KBM-7 (cell line): ENCODE measurements at places on chromosomes 6 and 20.

DNA sequence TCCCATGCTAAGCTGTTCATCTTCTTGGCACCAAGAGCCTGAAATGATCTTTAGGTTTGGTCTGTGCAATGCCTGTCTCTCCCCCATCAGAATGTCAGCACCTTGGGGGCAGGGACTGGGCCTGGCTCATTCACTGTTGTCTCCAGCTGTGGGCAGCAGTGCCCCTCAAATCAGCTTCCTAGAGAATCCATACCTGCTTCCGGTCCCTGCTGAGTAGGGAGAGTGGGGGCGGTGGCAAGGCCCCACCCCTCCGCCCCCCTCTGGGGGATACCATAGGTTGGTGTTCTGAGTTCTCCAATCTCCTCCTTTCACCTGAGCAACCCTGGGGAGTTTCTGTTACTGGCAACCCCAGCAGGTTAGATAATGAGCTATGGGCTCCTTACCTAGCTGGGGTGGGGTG is 19.2 kb upstream of the SPDEF start:
- DNase-seq: no peak

DNA sequence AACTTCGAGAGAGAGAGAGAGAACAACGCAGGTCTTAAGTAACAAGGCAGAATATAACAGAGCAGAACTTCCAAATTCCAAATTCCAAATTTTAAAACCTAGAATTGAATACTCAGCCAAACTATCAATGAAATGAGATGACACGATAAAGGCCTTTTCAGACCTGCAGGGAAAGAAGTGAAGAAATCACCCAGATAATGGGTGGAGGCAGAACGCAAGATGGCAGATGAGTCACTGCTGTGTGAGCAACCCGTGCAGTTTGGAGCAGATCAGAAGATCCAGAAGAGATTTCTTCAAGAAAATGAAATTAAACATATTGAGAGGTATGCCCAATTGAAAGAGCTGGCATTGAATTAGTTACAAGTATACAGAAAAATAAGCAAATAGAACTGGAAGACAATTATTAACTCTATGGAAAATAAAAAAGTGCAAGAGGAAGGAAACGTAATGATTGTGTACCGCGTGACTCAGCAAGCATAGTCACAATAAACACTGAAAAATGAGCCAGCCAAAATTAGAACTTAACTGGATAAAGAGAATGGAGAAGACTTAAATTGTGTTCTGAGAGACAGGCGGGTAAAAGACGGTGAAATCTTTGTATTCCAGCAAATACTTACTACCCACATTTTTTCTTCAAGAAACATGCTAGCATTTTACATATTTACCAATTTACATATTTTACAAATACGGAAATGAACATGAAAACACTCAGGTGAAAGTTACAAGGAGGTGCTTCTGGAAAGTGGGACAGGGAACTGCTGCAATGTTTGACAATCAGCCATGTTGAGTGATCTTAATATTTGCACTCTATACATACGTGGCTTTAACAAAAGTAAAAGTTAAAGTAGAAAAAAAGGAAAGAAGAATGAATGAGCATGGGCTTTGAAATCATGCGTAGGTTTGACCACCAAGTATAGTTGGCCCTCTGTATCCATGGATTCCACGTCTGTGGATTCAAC is 87.9 kb upstream of the CDYL start:
- DNase-seq: peak; percentile 48

DNA sequence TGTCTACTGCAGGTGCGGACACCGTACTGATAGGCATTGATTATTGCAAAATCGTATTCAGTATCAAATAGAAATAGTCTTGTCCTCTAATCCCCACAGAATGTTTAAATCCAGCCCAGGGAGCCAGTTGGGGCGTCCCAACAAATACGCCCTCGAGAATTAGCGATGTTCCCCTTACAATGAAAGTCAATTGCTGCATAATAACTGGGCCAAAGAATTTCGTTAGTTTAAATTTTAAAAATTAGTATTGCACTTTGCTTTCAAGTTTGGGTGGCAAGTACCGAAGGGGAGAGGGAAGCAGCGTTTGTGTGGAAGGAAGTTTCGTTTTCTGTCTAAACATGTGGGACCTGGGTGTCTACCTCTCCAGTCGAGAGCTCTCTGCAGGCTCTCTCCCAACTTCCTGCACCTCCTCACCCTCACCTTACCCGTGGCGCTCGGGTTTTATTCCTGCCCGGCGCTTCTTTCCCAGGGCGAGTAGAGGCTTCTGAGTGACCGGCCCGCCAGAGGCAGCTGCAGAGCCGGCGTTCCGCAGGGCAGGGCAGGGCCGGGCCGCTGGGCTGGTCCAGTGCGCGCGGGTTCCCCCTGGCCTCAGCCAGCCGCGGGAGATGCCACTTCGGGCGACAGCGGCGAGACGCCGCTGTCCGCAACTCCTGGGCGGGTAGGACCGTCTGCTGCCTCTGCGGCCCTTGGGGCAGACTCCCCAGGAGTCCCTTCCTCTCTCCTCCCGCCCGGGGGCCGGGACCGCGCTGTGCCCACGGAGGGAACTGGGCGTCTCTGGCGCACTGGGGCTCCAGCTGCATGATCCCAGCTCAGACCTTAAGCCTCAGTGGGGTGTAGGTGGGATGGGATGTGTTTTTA is 862 bp upstream of the TFAP2C start:
- DNase-seq: no peak

- no peak for DNase-seq
Measured at GRCh38 chr6:26319405-26320128, 45.4 kb upstream of the BTN3A2 start.

DNA sequence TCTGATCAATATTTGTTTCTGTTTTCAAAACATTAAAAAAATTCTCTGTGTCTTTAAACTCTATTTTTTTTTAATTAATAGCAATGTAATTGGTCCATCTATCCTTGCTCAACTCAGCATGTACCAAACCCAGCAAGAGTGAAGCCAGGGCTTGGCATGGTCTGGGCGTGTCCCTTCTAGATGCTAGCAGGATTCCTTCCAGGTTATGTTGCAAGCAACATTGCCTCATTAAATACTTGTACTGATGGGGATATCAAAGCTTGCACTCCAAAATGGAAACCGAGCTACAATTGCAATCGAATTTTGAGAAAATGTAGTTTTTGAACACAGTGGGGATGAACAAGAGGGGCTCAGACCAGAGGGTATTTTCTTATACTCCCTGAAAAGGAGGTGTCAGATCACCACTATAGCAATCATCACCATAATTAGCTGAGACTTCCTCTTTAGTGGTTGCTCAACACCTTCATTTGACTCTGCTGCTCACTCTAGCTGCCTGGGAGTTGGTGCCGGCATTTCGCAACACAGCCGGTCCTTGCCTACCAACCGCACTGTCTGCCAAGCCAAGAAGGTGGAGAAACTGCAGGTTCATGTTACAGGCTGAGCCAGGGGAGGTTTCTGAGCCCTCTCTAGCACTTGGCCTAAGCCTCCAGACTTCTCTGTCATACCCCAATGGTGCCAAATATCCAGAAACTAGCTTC is 67.8 kb upstream of the RALGAPA2 start:
- peak; percentile 96 for DNase-seq

GRCh38 chr20:15077733-15078250 is 740.4 kb upstream of the FLRT3 start:
- no peak for DNase-seq

GRCh38 chr20:62638679-62639406 is 3.5 kb upstream of the SLCO4A1 start:
- DNase-seq: no peak

DNA sequence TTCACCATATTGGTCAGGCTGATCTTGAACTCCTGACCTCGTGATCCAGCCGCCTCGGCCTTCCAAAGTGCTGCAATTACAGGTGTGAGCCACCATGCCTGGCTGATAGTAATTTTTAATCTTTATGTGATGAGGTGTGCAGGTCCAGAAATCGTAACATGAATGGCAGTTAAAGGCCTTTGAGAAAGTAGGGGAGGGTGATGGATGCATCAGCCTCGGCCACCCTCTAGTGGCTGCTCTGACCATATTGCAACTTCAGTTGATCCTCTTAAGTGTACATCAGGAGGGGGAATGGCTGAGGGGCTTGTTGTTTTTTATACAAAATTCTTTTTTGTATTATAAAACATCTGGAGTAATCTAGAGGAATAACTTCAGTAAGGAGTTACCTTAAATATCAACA is 193.0 kb downstream of the ZFAND3 start:
- peak; percentile 45 for DNase-seq

DNA sequence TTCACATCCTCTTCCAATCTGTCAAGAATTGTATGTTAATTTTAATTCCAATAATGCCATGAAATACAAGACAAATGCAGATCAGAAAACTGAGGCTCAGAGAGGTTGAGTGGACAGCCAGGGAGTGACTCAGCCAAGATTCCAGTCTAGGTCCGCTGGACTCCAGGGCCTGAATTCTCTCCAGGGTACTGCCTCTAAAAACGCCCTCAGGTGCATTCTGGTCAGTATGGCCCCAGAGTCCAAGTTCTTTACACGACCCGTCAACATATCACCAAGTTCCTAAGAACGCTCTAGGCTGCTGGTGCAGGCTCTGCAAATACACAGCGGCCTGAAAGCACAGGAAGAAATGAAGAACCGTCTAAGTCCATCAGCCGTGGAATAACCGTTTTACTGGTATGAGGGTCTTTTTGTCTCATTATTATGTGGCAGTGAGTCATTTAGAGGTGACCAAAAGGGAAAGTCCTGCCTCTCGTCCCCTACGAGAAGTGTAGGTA is 709 bp upstream of the ASXL1 start:
- DNase-seq: no peak

GRCh38 chr6:132768051-132768517 is 10.4 kb upstream of the VNN2 start:
- DNase-seq: peak; percentile 89

GRCh38 chr6:35024551-35025054 is 116.5 kb downstream of the TCP11 start:
- no peak for DNase-seq

DNA sequence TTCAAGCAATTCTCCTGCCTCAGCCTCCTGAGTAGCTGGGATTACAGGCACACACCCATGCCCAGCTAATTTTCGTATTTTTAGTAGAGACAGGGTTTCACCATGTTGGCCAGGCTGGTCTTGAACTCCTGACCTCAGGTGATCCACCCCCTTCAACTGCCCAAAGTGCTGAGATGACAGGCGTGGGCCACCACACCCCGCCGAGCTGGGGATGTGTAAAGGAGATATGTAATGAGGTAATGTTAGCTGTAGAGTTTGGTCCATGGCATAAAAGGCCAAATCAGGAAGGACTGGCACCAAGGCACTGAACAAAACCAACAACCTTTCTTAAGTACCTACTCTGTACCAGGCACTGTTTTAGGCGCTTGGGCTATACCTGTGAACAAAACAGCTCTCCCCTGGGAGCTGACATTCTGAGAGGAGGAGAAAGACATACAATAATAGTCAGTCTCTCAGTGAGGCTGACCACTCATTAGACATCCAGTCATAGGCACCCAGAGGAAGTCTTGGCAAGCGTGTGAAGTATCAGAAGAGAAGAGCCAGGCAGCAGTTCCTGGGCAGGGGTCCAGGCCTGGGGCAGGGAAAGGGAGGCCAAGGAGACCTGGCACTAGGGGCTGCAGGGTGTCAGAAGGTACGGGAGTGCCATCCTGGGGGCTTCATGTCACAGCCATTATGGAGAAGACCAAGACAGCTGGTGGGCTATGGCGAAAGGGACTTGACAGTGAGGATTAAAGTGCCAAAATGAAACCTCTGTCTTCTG is 164.8 kb upstream of the DTNBP1 start:
- DNase-seq: no peak

GRCh38 chr6:87667032-87667431 is 35.0 kb downstream of the AKIRIN2 start:
- no peak for DNase-seq

- no peak for DNase-seq
Measured at GRCh38 chr6:90175627-90176538, 120.8 kb downstream of the BACH2 start.

DNA sequence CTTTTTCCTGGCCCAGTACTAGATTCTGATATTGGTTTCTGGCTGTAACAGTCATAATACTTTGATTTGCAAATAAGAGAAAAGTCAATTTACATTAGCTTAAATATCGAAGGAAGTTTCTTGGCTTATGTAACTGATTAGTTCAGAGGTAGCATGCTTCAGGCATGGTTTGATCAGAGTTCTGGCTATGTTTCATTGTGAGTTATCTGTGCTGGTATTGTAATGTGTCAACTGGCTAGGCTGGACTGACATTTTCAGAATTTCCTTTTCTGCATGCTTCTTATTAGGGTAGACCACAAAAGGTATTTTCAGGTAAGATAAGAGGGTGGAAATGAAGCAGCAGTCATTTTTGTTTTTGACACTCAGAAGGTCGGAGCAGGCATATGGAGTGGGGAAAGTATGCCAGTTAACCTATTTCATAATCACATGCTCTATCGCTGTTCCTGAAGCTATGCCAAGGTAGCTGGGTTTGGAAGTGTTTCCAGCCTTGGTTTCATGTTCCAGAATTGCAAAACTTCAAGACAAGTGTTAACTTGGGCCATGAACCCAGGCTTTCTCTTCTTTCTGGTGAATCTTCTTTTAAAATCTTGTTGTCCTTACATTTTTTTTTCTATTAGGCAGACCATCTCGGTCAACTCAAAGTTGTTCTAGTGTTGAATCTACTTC is 244.9 kb downstream of the DHX35 start:
- DNase-seq: no peak

GRCh38 chr6:75156186-75156878 is 49.5 kb downstream of the COL12A1 start:
- no peak for DNase-seq

GRCh38 chr6:70879496-70879895 is 77.4 kb downstream of the B3GAT2 start:
- DNase-seq: no peak

DNA sequence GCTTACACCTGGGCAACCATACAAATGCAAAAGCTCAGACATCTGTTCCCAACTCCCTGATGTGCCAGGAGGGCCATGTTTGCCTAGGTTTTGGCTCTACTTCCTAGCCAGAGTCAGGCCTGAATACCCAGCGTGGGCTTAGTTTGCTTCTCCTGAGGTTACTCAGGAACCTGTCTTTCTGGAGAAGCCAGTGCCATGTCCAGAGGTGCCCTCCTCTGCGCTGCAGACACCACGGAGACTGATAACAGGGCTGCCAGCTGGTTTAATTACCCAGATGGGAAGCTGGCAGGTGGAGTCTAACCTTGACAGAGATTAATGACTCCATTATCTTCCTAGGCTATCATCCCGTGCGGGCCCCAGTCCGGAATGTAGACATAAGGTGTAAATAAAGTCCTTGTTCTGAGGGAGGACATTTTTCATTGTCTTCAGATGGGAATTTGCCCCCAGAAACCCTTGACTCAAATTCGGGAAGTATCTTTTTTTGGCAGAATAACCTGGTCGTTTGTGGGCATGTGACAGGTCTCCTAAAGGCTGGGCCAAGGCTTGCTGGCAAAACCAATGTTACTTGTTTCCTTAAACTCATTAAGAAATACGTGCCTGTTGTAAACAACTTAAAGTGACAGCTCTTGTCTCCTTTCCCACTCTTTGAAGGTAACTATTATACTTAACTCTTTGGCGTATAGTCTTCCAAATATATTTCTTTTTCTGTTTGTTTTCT is 29.2 kb upstream of the ZNFX1 start:
- no peak for DNase-seq
